ENCODE measurements at places on chromosomes 1 and 21. TPM values are rescaled to one million over a fixed set of nuclear protein-coding genes. Genes with fewer than 3 reads are reported as not detected.

GRCh38 chr1:245763873-245764331, 609.1 kb downstream of the KIF26B start:
- DNase-seq, result no peak

GRCh38 chr1:117685936-117686806, 80.3 kb downstream of the TENT5C start:
- DNase-seq, result no peak

- DNase-seq, result no peak
Observed at GRCh38 chr1:227947676-227948492, at the start of gene WNT9A. Gene WNT9A, minus strand, starts transcription at chr1:227947932. Its CDS starts 45 bp downstream, at chr1:227947887.

DNA sequence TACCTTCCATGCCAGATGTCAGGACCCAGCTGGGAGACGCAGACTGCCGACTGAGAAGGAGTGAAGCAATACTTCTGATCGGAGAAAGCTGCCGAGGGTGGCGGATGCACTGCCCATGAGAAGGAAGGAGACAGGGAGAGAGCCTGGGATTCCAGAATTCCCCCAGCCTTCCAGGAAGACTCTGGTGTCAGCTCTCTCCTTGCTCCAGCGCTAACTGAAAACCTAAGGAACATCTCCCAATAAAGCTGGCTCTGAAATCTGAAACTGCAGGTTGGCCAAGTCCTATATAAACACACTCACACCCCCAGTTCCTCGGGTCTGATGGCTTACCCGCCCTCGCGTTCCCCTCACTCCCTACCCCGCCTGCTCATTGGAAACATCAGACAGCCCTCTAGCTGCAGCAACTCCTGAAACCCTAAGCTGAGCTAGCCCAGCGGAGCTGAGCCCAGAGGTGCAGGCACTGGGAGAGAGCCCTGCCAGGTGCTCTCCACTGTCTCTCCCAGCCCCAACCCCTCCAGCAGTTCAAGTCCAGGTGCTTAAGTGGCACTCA, 52.3 kb downstream of the PLEKHA6 start:
- no peak for DNase-seq

DNA sequence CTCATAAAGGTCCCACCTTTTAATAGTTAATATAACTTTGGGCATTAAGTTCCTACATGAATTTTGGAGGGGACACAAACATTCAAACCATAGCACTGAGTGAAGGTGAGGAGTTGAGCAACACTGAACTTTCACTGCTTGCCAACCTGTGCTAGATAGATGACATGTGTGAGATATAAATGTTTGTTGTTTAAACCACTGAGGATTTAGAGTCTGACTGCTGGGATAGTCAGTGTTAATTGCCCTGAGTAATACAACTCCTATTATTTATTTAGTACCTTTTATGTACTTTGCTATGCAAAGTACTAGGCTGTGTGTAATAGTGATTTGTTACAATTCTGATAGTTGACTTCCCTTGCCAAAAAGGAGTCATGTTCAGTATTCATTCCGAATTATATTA, 32.4 kb upstream of the SLC16A1 start:
- no peak for DNase-seq

DNA sequence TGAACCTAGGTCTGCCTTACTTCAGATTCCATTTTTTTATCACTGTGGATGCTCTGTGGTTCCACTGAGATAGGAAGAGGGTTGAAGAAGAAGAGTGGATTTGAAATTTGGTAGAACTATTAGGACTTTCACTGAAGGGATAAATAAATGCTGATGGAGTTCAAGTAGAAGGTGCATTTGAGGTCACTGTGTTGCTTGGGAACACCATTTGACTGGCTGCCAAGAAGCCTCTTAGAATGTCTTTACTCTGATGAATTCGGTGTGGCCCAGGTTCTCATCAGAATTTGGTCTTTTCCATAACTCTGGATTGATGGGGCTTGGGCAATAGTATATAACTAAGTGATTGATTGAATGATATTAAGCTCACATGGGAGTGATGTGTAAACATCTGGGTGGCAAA, 11.9 kb downstream of the XPR1 start:
- no peak for DNase-seq

DNA sequence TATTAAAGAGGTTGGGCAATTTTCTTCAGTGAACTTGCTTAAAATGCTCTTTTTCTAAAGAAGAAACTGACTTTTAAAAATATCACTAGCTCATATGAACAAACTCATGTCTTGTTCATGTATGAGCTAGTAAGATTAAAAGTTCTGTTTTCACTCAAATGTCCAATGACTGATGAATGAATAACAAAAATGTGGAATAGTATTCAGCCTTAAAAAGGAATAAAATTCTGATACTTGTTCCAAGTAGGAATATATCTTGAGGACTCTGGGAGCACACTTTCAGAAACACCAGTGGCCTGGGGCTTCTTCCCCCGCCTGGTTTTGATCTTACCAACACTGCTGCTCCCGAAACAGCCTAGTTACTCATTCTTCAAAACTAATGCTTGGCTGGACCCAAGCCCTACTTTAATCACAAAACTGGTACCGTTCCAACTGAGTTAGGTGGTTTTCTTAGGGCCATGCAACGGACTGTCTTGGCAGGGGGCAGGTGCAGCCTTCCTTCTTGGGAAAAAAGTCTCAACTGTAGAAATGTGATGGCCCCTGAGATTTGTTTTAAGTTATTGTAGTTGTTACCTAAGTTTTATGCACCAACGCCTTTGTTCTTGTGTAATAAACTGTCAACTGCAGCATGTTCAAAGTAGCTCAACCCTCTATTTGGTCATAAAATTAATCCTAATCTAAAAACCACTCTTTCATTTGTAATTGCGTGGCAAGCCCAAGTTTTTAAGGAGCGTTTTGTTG, 116.0 kb downstream of the ETS2 start:
- no peak for DNase-seq

DNA sequence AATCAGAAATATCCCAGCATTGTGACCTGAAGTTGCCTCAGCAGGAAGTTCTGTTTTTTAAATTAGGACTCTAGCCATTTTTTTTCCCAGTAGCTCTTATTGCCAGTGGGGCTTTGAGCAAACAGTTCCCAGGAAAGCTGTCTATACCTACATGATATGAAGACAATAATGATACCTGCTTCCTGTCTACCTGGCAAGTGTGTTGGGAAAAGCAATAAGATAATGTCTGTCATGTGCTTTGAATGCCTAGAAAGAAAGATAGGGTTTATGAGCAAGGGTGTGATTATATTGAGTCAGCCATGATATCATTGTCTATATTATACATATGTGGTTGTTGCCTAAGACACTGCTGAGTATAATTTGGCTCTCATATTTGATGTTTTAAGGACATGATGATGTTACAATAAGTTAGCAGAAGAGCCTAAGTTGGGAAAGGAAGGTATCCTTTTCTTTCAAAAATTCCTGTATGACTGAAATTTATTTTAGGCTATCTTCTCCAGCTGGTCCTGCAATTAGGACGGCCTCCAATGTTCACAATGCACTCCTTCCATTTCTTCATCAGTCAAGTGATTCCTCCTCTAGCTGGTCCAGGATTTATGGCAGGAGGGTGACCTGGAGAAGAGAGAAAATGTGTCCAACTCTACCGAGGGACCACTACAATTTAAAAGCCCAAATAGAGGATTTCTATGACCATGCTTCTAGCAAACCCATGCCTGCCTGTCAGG, 99.6 kb upstream of the CDC42BPA start:
- DNase-seq, result no peak

DNA sequence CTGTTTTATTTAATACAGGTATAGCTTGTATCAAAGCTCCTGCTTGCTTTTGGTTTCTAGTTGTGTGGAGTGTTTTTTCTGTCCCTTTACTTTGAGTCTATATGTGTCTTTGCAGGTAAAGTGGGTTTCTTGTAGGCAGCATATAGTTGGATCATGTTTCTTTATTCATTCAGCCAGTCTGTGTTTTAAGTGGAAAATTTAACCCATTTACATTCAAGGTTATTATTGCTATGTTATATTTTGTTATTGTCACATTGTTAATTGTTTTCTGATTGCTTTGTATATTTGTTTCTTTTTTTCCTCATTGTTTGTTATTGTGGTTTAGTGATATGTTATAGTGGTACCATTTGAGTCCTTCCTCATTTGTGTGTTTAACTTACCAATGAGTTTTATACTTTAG, 26.7 kb downstream of the CLDN19 start:
- no peak for DNase-seq

- no peak for DNase-seq
Observed at GRCh38 chr1:227942716-227943261, 4.9 kb downstream of the WNT9A start.

- no peak for DNase-seq
Observed at GRCh38 chr1:176800978-176801513, 338.1 kb downstream of the PAPPA2 start.

DNA sequence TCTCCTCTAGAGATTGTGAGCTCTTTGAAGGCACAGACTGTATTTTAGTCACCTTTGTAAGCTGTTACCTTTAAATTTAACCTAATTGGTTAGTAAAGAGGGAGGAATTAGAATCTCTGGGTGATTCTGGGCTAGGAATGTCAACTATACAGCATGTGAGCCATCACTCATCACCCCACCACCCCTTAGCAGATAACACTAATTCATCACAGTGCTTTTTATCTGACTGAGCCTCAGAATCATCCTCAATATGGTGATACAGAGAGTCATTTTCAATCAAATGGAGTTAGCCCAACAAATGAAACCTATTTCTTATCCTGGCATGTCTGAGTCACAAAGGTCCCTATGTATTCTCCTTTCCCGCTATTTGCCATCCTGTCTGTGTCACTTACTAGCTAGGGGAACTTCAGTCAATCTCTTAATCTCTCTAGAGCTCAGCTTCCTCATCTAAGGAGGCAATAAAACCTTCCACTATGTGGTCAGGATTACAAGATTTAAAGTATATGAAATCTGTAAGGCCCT, 13.3 kb downstream of the KCNJ10 start:
- DNase-seq, result no peak

GRCh38 chr1:208430220-208430619, 186.0 kb upstream of the PLXNA2 start:
- DNase-seq, result no peak

- peak; percentile 46 for DNase-seq
Observed at GRCh38 chr1:43238085-43238484, 31.7 kb upstream of the TMEM125 start.

DNA sequence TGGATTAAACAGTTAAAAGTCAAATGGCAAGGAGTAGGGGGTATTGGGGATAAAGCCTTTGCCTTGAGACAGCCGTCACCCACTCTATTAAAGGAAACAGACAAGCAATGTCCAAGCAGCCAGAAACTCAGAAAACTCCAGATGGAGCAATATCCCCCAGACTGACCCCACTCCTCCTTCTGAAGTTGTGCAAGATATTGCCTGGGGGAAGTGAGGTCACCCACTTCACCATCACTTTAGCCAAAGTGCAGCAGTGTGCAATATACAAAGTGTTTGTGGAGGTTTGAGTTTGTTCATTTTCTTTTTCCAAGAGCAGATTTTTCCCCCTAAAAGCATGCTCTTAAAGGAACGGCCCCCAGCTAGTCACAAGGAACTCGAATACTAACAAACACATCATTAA, 125.1 kb downstream of the ETS2 start:
- DNase-seq, result no peak

GRCh38 chr1:59577774-59578173, 237.0 kb upstream of the HOOK1 start:
- DNase-seq, result no peak

DNA sequence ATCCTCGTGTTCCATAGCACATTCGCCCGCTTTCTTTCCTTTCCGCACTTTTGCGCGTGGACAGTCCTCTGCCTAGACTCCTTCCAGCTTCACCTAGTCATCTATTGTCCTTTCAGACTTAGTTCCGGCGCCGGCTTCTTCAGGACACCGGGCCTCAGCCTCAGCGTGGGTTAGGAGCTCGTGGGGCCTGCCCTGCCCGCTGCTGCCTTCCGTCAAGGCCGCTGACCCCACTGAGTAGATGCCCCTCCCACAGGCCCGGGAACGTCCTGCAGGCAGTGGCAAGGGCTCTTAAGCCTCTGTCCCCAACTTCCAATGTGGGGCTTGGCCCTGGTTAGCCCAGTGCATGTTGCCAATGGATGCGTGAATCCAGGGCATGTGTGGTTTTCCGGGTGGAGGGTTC, 11.4 kb downstream of the DMRTB1 start:
- DNase-seq, result no peak

DNA sequence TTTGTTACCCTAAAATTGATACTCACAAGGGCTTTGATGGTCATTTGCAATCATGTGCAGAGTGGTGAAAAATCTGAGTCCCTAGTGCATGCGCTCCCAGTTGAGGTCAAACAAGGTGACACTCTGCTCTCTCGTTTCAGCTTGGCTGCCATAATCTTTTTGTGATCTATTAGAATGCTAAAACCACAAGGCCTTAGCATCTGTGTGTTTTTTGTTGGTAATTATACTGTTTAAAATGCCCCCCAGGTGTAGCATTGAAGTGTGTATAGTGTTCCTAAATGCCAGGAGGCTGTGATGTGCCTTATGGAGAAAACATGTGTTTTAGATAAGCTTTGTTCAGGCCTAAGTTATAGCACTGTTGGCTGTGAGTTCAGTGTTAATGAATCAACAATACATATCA, 89.3 kb downstream of the PLD5 start:
- no peak for DNase-seq

- no peak for DNase-seq
Observed at GRCh38 chr1:12397462-12398450, 167.9 kb downstream of the VPS13D start.

DNA sequence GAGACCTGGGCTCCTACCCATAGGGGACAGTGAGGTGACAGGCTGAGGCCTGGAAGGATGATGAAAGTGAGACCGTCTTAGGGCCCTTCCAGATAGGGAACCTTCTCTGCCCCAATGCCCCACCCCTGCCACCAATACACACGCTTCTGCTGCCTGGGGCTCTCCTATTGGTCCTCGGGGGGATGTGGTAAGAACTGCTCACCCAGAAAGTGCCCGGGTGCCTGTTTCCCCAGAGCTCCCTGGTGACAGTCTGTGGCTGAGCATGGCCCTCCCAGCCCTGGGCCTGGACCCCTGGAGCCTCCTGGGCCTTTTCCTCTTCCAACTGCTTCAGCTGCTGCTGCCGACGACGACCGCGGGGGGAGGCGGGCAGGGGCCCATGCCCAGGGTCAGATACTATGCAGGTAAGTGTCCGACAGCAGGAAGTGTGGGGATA, 948 bp downstream of the SEMA4A start:
- DNase-seq, result no peak

- DNase-seq, result no peak
Observed at GRCh38 chr1:16924919-16925477, 3.3 kb downstream of the CROCC start.

DNA sequence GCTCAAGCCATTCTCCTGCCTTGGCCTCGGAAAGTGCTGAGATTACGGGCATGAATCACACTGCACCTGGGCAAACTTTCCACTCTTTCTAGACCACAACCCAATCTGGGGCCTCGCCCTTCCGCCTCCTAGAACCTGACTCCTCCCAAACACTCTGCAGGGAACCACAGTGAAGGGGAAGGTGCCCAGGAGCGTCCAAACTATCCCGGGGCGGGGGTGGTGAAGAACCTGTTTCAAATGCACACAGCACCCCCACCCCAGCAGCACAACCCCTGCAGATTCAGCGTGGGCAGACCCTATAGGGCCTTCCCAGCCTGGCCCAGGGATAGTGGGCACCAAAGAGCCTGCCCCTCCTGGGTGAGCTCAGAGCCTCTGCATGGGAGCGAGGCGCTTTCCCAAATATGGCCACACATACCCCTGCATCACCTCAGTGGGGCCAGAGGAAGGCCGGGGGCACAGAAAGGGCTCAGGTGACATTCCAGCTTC, 86.9 kb downstream of the STUM start:
- DNase-seq, result no peak

The FCMR gene
- 2.1 TPM for polyA plus RNA-seq

The CACNA1S gene
- polyA plus RNA-seq, result 0.37 TPM

The ARHGEF19 gene
- 20.2 TPM for polyA plus RNA-seq

The CLCA1 gene
- not detected for polyA plus RNA-seq

The CD2 gene
- polyA plus RNA-seq, result 0.11 TPM

The KCNT2 gene
- 10.1 TPM for polyA plus RNA-seq

The NTMT2 gene
- not detected for polyA plus RNA-seq

The ITPKB gene
- polyA plus RNA-seq, result 24.9 TPM

The CR1L gene
- not detected for polyA plus RNA-seq
